ENCODE measurements at places on chromosomes 11 and 22.

DNA sequence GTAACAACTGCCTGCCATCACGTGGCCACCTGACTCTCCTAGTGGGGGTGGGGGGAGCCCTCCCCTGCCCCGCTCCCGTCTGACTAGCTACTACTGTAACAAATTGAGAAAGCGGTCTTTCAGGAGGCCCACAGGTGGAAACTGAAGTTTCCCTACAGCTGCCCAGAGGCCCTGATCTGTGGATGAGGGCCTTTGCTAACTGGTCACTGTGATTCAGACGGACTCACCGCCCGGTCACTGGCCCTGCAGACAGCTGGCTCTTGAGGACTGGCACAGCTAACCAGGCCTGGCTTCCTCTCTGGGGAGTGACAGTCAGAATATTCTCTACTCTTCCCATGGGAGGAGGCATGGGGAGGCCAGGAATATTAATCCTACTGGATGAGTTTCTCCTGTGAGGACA is 116.8 kb downstream of the ARHGAP8 start:
- DNase-seq, result no peak

GRCh38 chr22:44942056-44942455 is 67.7 kb downstream of the PHF21B start:
- no peak for DNase-seq

GRCh38 chr11:45926536-45927331 is 4.3 kb downstream of the LARGE2 start:
- DNase-seq, result no peak

- DNase-seq, result no peak
Observed at GRCh38 chr22:23106906-23107367, 34.9 kb downstream of the RSPH14 start.

DNA sequence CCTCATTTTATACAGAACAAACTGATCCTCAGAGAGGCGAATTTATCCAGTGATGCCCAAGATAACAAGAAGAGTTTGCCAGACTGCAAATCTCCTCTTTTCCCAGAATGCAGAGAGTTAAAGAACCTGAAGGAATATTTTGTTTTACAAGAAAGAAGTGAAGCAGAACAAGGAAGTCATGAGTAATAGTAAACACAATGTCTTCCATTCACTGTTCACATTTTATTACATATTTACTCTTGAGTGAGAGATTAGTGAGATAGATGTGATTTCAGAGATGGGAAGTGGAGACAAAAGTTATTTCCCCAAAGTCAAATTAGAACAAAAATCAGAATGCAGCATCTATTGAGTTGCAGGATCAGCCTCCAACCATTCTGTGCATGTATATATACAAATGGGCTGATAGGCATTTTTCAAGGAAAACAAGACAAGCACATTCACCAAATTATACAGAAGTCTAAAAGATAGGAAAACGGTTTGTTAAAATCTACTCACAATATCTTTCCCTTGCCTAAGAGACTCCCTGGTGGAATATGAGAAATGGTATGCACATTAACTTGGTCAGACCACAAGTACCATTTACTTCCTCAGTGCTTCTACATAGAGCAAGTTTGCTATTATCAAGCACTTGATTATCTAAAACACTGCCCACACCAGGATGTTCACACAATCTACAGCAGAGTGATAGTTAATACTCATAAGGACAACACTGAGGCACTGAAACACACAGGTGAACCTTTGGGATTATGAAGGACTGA is 12.0 kb downstream of the GUCY1A2 start:
- no peak for DNase-seq

DNA sequence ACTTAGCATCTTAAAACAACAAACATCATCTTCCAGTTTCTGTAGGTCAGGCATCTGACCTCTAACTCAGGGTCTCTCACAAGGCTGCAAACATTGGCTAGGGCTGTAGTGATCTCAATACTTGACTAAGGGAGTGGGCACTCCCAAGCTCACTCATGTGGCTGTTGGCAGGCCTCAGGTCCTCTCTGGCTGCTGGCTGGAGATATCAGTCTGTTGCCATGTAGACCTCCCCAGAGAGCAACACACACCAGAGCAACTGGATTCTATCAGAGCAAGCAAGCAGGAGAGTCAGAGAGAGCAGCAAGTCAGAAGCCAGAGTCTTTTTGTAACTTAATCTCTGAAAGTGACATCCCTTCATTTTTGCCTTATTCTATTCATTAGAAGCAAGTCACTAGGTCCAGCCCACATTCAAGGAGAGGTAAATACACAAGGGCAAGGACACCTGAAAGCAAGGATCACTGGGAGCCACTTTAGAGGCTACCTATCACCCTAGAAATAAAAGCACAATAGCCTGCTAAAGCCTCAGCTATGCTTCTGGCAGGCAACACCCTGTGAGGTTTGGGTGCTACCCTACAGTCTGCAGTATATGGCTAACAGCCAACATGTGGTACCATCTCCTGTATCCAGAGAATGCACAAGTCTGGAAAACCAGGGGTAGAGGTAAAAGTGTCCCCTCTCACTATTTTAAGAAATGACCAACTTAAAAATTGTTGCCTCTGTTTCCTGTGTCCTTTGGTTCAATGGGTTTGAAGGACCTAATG is 33.5 kb upstream of the CD44 start:
- no peak for DNase-seq

Measured in effector CD4-positive, alpha-beta T cell (primary cell).